ENCODE measurements at places on chromosomes 7 and 10.

DNA sequence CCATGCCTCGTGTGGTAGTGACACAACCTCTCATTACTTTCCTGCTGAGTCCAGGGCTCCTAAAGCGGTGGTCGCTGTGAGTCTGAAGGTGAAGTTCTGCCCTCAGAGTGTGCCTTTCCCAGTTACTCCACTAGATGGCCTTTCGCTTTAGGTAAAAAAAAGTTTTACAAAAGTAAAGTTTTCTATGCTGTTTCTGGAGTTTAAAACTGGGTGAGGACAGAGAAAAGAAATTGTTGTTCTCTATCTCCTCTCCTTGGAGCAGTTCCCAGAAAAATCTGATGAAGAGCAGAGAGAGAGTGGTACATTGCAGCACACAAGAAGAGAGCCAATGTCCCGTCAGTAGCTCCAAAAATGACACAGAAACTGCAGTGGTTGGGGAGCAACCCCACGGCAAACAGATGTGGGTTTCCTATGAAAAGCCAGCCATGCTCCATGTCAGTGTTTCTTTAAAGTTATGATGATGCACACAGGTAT, 257.1 kb downstream of the GLI3 start:
- no peak for DNase-seq

DNA sequence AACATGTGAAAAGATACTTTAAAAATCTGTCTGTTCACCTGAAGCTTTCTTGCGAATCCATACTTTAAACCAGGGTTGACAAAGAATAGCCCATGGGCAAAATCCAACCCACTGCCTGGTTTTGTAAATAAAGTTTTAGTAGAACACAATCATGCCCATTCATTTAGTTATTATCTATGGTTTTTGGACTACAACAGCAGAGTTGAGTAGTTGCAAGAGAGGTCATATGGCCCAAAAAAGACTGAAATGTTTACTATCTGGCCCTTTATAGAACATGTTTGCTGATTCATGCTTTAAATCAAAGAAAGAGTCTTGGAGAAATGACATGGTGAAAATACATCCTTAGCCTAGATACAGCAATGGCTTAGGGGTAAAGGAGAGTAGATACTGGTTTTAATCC, 356.2 kb downstream of the RNLS start:
- no peak for DNase-seq

DNA sequence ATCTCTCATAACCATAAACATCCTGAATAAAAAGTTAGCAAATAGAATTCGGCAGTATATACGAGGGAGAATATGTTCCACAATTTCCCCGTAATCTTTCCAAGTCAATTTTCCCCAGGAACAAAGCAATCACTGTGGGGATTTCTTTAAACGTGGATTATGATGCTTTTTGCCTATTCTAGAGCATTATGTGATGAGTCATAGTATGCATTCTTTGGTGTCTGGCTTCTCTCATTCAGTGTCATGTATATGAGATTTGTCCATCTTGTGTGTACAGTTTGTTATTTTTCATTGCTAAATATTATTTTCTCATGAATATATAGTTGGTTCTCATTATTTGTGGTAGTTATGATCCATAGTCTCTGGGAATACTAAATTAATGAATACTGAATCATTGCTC, 9.9 kb upstream of the OR9A4 start:
- no peak for DNase-seq

GRCh38 chr7:104862719-104863118, 151.3 kb upstream of the KMT2E start:
- DNase-seq: no peak

GRCh38 chr10:103720328-103720963, 134.9 kb downstream of the SH3PXD2A start:
- no peak for DNase-seq

DNA sequence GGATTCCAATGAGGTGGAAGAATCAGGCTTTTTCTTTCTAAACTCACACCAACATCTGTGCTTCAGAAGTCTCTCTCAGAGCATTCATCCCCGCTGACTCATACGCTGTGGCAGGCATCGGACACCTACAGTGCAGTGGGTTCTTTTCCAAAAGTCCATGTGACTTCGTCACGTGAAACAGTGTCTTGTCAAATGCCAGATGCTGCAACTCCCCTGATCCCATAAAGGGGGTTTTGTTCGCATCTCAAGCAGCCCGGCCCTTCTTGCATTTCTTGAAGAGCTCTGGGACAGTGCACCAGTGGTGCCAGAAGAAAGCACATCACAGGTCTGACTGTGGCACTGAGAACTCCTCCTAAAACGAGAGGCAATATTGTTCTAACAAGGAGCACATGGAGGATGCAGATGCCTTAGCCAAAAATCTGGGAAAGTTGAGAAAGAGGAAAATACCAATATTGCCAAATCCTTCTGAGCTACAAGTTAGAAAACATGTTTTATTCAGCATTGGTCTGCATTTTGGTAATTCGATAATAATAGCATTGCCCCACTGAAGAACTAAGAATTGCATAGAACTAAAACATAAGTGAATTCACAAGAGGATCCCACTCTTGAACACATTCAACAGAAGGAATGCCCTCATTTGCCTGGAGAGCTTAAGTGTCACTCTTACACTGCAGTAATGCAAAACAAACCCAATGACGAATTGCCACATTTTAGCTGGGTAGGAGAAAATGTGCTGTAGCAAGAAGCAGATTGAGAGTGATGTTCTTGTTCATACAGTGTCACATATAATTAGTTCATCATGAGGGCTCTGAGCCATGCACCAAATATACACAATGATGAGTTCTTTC, 204.4 kb downstream of the CXCL12 start:
- no peak for DNase-seq

DNA sequence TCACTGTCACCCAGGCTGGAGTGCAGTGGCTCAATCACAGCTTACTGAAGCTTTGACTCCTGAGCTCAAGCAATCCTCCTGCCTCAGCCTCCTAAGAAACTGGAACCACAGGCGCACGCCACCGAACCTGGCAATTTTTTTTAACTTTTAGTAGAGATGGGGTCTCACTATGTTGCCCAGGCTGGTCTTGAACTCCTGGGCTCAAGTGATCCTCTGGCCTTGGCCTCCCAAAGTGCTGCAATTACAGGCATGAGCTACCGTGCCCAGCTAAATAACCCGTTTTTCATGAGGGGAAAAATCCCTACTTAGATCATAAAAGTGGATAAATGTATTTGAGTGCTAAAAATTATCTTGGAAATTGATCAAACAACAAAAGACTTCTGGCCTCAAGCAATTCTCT, 200.5 kb upstream of the IMMP2L start:
- no peak for DNase-seq

DNA sequence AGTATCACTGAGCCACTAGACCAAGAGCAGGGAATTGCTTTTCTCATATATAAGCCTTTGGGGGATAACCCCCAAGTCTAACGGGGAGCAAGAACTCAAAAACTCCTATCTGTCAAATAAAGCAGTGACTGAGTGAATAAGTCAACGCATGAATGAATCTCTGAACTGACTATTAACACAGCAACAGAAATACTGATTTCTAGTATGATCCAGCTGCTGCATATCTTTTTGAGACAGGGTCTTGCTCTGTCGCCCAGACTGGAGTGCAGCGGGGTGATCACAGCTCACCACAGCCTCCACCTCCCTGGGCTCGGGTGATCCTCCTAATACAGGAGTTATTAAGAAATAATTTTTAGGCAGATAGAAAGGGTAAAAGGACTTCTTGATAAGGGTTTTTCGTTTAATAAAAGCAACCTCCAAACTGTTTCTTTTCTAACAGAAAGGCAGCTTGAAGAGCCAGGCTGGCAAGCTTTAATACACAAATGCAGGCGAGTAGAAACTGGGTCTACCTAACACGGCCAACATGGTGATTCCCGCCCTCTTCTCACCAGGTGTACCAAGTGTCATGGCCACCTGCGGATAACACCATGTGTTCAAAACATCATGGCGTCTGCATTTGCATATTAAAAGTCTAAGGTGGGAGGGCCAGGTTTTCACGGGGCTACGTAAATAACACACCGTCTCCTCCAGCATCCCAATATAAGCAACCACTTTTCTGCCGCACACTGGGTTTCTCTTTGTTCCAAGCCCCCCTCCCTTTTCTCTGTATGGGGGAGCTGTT, 631.9 kb downstream of the PARD3 start:
- DNase-seq: no peak

DNA sequence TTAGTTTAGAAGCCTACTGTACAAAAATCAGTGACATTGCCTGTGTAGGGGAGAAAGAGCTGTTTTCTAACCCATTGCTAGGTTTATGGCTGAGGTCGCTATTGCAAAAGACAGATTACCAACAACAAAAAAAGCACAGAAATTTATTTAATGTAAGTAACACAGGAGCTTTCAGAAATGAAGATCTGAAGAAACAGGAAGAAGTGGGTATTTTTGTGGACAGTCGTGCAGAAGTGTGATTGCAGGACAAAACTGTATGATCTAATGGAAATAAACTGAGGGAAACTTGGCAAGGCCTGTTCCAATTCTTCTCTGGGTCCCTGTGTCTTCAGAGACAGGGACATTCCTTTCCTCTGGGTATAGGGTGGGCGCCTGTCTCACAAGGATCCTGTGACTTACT, 87.4 kb downstream of the APBB1IP start:
- DNase-seq: no peak

- DNase-seq: peak; percentile 24
Measured at GRCh38 chr7:20408467-20408826, 77.7 kb downstream of the ITGB8 start.

DNA sequence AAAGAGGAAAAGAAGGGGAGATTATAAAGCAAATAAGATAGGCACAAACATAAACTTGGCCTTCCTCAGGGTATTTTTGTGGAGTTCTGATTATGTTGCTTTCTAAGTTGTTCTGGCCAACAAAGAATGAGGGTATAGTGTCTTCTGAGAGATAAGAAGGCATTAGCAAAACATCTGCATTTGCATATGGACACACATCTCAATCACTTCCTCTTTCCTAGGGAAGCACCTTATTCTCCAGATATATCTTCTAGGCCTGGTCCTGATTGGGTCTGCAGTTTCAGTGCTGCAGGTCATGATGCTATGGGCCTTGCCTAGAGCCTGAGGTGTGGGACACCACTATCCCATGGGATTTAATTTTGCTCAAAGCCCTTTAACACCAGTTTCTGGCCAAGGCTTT, 308.8 kb upstream of the PHYHIPL start:
- DNase-seq: no peak

DNA sequence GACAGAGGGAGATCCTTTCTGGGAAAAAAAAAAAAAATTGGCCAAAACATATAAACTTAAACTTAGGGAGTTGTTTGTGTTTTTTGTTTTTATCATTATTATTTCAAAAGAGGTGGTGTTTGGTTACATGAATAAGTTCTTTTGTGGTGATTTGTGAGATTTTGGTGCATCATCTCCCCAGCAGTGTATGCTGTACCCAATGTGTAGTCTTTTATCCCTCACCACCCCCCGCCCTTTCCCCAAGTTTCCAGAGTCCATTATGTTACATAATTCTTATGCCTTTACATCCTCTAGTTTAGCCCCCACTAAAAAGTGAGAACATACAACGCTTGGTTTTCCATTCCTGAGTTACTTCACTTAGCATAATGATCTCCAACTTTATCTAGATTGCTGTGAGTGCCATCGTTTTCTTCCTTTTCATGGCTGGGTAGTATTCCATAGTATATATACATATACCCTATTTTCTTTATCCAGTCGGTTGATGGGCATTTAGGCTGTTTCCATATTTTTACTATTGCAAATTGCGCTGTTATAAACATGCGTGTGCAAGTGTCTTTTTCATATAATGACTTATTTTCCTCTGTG, 148.1 kb upstream of the ZNF92 start:
- DNase-seq: no peak

DNA sequence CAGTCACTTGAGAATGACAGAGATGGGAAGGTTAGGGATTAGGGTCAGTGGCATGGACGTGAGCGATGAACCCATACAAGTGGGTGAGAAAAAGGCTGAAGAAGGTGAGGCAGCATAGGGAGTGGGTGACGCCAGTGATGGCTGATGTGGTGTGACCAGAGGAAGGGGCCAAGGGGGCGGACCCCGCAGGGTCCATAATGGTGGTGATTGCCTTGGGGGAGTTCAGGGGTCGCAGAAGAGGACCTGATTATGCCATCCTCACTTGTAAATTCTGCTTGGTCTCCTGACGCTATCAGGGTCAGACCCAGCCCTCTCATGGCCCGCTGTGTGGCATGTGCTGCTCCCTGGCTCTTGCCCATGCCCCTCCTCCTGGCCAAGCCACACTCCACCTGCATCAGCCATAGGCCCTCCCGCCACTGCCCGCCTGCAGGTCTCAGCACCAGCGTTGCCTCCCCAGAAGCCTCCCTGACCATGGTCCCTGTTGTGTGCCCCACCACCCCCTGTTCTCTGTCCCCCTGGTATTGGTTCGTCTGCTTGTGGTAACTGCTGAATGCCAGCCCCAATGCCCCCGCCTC, 235.7 kb downstream of the EBF3 start:
- DNase-seq: no peak

GRCh38 chr7:1897076-1897860, 227.2 kb downstream of the ELFN1 start:
- no peak for DNase-seq

- no peak for DNase-seq
Measured at GRCh38 chr7:102944241-102944640, 31.4 kb downstream of the LRRC17 start.

DNA sequence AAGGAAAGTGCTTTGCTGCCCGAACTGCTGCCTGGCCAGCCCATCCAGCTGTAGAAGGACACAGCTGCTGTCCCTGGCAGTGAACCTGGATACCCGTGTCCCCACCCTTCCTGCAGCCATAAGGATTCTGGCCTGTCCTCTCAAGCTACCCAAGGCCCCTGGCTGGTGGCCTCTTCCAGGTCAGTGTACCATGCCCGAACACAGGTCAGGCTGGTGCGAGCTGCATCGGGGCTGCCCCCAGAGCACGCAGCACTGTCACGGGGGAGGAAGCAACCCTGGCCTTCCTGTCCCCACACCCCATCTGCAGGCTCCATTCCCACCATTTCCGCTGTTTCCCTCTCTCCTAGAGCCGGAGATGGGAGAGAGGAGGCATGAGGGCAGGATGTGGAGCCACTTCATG, 30.5 kb upstream of the PWWP2B start:
- DNase-seq: no peak

- no peak for DNase-seq
Measured at GRCh38 chr7:104530251-104530650, 201.8 kb downstream of the LHFPL3 start.

DNA sequence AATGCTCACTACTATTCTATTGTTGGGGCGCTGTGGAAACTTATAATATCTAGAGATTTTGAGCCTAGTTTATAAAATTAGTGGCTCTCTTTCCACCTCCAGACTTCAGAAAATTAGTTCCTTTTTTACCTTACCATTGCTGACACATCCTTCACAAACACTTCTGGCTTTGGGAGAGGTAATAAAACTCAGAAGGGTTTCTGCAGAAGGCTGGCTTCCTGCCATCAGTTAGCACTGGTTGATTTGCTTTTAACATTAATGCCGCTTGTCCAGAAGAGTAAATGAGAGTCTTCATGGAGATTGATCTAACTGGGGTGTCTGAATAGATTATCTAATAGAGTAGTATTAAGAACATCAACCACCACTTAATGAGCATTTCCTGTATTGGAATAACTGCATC, 20.3 kb downstream of the ACSM6 start:
- DNase-seq: peak; percentile 7

- DNase-seq: no peak
Measured at GRCh38 chr7:82080254-82080927, 310.5 kb upstream of the HGF start.
